Activated CD4-positive, alpha-beta T cell treated with anti-CD3 and anti-CD28 coated beads for 36 hours (primary cell): ENCODE measurements at places on chromosomes 11 and 22. TPM values are rescaled to one million over a fixed set of nuclear protein-coding genes. Genes with fewer than 3 reads are reported as not detected.

The OR8A1 gene
- total RNA-seq, result not detected

DNA sequence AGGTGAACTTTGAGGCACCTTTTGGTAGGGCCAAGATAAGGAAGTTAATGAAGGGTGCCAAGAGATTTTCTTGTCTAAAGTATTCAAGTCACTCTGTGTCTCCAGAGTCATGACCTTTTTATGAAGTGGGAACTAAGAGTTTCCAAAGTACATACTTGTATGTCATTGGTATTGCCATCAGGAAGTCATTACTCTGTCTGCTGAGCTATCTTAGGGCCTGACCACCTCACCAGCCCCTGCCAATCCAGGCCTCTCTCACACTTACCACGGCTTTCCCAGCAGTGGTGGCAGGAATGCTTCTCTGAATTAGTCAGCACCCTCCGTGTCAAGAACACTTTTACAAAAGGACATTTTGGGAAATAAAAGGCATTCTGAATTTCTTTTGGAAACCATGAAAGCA is 192.8 kb upstream of the MTNR1B start:
- no peak for DNase-seq

- no peak for DNase-seq
Observed at GRCh38 chr22:27391092-27391770, 410.3 kb downstream of the MN1 start.

The DDI1 gene
- not detected for total RNA-seq

GRCh38 chr11:61586792-61587430 is 6.0 kb upstream of the SYT7 start:
- no peak for DNase-seq

The WNT11 gene
- not detected for total RNA-seq

- no peak for DNase-seq
Observed at GRCh38 chr11:70289582-70289981, 19.1 kb downstream of the PPFIA1 start.

DNA sequence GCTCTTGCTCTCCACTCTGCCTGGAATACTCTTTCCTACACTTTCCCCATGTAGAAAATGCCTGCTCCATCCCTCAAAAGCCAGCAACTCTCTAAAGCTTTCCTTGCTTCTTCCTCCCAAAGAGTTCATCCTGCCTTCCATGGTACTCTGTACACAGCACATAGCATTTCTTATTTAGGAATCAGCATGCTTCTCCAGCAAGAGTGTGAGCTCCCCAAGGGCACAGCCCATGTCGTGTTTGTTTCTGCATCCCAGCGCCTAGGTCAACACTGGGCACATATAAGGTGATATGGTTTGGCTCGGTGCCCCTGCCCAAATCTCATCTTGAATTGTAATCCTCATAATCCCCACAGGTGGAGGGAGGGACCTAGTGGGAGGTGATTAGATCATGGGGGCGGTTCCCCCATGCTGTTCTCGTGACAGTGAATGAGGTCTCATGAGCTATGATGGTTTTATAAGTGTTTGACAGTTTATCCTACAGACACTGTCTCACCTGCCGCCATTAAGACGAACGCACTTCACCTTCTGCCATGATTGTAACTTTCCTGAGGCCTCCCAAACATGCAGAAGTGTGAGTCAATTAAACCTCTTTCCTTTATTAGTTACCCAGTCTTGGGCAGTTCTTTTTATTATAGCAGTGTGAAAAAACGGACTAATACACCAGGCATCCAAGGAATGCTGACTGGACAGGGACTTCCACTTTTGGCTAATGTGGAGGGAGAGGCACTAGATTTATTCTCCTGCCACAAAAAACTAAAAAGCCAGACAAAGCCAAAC is 8.2 kb downstream of the VPS37C start:
- no peak for DNase-seq

DNA sequence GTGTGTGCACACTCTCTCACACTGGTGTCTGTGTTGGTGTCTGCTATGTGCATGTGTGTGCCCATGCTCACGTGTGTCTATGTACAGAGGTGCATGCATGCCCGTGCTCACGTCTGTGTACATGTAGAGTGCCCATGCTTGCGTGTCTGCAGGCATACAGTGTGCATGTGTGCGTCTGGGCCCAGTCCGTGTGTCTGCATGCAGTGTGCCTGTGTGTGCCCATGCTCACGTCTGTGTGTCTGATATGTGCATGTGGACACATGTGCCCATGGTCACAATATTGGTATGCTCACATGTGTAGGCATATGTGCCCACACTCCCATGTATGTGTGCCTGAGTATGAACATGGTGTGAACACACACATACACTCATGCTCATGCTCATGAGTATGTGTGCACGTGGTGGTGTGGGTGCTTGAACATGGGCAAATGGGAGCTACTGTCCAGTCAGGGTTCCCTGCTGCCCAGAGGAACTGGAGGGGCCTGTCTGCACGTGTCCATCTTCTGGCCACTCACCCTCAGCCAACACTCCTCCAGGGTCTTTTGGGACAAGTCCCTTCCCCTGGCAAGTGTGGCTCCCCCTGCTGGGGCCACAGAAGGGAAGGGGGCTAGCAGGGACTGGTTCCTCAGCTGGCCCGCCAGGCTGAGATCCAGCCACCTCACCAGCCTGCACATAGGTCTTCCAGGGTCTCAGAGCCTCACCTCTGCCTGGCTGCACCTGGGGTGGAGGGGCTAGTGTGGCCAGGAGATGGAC is 7.3 kb upstream of the TBX1 start:
- DNase-seq, result no peak

The IFTAP gene
- 5.7 TPM for total RNA-seq
